ENCODE measurements at places on chromosomes 4 and X. TPM values are rescaled to one million over a fixed set of nuclear protein-coding genes. Genes with fewer than 3 reads are reported as not detected.

Gene CCNQ
- 38.1 TPM for polyA plus RNA-seq

Gene TNMD
- 0.67 TPM for polyA plus RNA-seq

Gene LDB2
- 33.8 TPM for polyA plus RNA-seq

Gene GPR50
- polyA plus RNA-seq = not detected

Gene GLUD2
- 0.61 TPM for polyA plus RNA-seq

Gene FREM3
- not detected for polyA plus RNA-seq

Gene TRIM61
- polyA plus RNA-seq = 1.4 TPM

Gene SLC26A1
- 3.7 TPM for polyA plus RNA-seq
